ENCODE measurements at places on chromosomes 13 and 19. TPM values are rescaled to one million over a fixed set of nuclear protein-coding genes. Genes with fewer than 3 reads are reported as not detected.

GRCh38 chr13:70932511-70932910 lies 824.3 kb upstream of the KLHL1 start:
- no peak for DNase-seq

ZNF547 gene
- total RNA-seq: 2.6 TPM

NRTN gene
- 0.11 TPM for total RNA-seq

GRCh38 chr13:71611292-71611691 lies 255.7 kb downstream of the DACH1 start:
- no peak for DNase-seq

DNA sequence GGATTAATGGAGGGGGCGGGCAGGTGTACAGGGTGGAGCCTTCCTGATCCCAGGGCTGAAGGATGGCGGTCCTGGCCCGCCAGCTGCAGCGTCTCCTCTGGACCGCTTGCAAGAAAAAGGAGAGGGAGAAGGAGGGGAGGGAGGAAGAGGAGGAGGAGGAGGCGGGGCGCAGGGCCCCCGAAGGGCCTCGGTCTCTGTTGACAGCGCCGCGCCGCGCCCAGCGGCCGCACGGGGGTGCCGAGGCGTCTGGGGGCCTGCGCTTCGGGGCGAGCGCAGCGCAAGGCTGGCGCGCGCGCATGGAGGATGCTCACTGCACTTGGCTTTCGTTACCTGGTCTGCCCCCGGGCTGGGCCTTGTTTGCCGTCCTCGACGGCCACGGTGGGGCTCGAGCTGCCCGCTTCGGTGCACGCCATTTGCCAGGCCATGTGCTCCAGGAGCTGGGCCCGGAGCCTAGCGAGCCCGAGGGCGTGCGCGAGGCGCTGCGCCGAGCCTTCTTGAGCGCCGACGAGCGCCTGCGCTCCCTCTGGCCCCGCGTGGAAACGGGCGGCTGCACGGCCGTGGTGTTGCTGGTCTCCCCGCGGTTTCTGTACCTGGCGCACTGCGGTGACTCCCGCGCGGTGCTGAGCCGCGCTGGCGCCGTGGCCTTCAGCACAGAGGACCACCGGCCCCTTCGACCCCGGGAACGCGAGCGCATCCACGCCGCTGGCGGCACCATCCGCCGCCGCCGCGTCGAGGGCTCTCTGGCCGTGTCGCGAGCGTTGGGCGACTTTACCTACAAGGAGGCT lies at the start of gene PPM1N:
Gene PPM1N, plus strand, starts transcription at position 33 of the 785 bp plus-strand sequence. Its CDS starts 30 bp downstream, at position 63.
- peak; percentile 62 for DNase-seq

BEST2 gene
- total RNA-seq: not detected

DNA sequence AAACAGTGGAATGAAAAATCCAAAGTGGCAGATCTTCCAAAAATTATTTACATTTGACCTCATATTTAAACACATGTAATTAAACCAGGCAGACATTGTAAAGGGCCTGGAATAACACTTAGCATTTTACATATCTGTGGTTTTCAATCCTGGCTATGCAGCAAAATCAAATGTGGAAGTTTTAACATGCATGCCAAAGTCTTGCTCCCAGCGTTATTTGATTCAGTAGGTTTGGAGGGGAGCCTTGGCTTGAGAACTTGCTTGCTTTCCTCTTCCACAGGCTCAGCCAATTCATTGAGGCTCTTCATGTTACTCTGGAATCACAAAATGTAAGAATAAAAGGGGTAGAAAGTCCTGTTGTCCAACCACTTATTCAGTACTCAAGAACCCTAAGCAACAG lies 42.5 kb upstream of the INTS6 start:
- DNase-seq: no peak

DNA sequence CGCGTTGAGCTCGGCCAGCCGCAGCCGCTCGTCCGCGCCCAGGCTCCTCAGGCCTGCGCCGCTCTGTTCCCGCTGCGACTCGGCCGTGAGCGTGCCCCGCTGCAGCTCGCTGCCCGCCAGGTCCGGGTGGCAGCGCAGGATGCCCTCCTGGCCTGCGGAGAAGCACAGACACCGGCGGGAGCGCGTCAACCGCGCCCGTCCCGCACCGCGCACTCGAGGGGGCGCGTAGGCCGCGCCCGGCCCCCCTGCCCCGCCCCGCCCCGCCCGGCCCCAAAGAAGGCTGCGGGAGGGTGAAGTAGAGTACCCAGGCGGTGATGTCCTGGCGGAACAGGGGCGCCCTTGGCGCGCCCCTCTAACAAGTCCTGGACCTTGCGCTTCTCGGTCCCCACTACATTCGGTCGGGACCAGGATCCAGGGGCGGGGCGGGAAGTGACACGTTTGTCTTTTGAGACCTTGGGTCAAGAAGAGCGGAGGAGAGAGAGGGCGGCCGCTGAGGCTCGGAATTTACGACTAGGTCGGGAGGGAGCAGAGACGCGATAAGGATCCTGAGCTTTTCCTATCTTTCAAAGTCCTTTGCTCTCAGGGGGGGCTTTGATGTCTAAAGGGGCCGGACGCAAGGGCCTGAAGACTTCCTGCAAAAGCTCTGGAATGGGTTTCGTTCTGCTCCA lies 9.3 kb upstream of the CDX2 start:
- DNase-seq: no peak

DNA sequence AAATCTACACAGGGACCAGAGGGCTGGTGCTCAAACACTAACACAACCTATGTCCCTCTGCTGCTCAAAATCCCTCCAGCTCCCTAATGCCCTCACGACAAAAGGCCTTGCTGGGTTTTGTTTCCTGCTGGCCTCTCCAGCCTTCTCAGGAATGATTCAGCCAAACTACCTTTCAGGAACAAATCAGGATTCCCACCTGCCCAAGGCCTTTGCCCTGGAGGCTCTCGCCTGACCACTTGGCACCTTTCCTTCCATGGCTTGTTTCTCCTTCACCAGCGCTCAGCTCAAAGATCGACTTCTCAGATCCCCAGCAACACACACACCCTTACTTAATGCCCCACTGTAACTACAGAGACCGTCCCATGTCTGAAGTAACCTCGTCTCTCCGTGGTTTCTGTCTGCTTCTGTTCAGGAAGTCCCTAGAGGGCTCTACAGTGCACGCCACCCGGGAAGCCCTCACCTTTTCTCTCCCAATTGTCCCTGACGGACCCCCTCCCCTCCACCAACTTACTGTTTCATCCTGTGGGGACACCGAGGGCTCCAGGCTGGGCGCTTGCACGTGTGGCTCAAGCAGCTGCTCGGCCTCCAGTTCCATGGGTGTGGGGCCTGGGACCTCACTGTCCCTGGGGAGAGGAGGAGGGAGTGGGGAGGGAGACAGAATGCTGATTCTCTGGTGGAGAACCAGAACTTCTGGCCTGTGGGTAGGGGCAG lies 3.2 kb upstream of the SIX5 start:
- no peak for DNase-seq

DNA sequence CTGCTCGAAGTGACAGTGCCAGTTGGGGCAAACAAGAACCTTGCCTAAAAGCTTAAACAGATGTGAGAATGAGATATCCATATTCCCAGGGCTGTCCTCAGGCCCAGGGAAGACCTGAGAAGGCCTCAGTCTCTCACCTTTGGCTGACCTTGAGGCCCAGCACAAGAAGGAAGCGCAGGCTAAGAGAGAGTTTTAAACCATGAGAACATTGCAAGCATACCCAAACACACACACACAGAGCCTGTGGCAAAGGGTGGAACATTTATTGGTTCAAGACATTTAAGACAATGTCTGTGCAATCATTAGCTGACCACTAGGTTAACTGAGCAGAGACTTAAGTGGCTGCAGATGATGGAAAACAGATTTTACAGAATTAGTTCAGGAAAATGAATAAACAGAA lies 248.2 kb downstream of the NBEA start:
- DNase-seq: no peak

- no peak for DNase-seq
These were observed 61.7 kb downstream of the RAP2A start for GRCh38 chr13:97495678-97496077.

DNA sequence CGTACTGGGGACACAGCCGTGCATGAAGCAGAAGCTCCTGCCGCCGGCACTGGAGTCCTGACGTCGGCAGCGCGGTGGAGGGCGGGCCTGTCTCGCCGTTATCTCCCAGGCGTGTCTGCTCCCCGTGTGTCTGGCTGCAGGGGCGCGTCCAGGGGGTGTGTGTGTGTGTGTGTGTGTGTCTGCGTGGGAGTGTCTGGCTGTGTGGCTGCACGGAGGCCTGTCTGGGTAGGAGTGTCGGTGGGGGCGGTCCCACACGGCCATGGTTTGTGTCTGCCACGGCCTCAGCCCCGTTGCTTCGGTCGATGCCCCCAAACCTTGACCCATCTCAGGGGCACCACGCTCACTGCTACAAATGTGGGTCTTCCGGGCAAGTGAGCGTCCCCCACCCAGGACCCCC lies 18.3 kb downstream of the ARID3A start:
- no peak for DNase-seq

GRCh38 chr13:72931311-72931710 lies 127.5 kb upstream of the KLF5 start:
- DNase-seq: no peak

ZNF460 gene
- total RNA-seq: 23.3 TPM

GRCh38 chr13:102687520-102687919 lies 7.3 kb downstream of the METTL21C start:
- no peak for DNase-seq

DNA sequence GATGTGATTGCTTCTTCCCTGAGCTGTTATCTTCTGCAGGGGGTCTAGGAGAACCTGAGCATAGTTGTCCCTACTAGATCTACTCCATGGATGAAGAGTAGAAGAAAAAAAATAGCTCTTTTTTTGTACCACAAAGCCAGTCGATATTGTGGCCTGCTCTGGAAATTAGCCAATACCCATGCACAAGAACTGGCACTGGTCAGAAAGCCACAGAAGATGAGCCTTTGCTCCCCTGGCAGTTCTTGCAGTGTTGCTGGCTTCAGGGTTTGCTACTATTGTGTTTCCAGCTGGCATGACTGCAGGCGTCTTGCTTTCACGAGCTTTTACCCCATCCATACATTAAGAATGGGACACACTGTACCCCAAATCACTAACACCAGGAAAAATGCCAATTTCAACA lies 547.7 kb upstream of the KLF12 start:
- DNase-seq: no peak

ZGLP1 gene
- total RNA-seq: 0.39 TPM

ZNF813 gene
- total RNA-seq: 4.4 TPM

DNA sequence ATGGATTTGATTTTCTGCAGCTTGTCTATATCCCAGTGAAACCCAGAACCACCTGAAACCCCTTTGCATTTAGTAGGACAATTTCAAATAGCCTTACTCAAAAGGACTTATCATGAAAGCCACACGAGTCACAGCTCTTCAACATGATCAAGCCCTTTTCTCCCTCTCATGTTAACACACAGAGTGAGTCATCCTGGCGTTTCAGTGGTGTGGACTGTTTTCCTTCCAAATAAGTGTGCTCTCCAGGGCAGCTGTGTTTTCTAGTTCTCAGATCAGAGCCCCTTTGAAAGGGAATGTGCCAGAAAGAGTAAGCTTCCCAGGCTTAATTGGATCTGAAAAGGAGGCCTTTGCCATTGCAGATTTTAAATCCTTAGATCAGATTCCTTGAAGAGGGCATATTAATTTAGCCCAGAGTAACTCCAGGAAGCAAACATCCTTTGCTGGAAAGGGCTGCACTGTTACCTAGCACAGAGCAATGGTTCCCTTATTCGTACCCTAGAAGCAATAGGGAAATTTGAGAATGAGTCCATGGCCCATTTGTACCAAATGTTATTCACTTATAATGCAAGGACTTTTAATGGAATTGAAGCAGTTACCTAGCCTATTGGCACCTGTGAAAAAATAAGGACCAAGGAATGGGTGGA lies 51.3 kb downstream of the ERICH6B start:
- peak; percentile 42 for DNase-seq

- DNase-seq: peak; percentile 37
These were observed at the start of gene TSC22D1 for GRCh38 chr13:44575741-44576350. Gene TSC22D1 (minus strand): TSS chr13:44576330. CDS start chr13:44576074, 256 bp downstream.

DNA sequence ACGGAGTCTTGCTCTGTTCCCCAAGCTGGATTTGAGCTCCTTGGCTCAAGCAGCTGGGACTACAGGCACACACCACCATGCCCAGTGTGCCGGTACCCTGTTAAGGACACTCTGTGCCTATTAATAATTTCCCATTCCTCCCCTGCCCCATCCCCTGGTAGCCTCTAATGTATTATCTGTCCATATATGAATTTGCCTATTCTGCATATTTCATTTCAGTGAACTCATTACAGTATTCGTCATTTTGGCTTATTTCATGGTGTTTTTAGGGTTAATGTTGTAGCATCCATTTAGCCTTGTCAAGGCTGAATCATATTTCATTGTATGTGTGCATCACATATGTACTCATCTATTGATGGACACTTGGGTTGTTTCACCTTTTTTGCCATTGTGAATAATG lies 33.6 kb downstream of the SKA3 start:
- DNase-seq: no peak

- DNase-seq: no peak
These were observed 75.7 kb downstream of the DHRS12 start for GRCh38 chr13:51728275-51728673.

DNA sequence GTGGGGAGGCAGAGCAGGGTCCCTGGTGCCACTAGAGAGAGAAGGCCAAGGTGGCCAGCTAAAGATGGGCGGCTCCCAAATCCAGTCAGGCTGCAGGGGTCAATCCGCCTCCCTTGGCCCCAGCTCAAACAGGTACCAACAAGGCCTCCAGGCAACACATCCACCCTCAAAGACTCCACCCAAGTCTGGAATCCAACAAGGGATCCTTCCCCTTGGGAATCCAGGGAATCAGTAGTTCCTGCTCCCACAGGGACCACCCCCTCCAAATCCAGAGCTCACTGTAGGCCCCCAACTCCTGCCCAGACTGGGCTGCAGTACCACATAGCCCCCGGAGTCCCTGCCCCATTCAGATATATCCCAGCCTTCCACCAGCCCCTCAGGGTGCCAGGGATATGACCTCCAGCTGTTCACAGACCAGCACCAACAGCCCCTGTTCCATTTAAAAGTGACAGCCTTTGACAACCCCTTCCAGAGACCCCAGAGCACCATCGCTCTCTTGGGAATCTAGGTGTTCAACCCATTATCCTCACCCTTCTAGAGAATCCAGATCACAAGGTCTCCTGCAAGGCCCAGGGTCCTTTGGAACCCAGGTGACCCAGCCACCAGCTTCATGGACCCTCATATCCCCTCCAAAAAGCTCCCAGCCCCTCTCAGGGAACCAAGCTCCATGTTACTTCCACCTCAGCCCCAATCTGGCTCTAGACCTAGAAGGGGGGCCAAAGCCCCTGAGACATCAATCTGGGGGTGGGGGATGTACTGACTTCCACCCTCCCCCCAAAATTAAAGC lies 3.2 kb downstream of the ERF start:
- DNase-seq: no peak

SULT2B1 gene
- not detected for total RNA-seq

TMED1 gene
- total RNA-seq: 55.8 TPM

- DNase-seq: peak; percentile 39
These were observed 39.8 kb downstream of the GPR180 start for GRCh38 chr13:94641409-94641941.

RASIP1 gene
- 0.17 TPM for total RNA-seq

- no peak for DNase-seq
These were observed 80.5 kb downstream of the CCNA1 start for GRCh38 chr13:36512771-36513170.

Measured in Daoy (cell line).